ENCODE measurements at places on chromosomes 13 and 19.

GRCh38 chr13:33868343-33868994 lies 50.5 kb downstream of the RFC3 start:
- DNase-seq = no peak

- DNase-seq = no peak
Observed at GRCh38 chr19:12872255-12872654, 9.0 kb downstream of the DNASE2 start.

- DNase-seq = no peak
Observed at GRCh38 chr19:54431255-54431838, 16.1 kb downstream of the TTYH1 start.

- peak; percentile 23 for DNase-seq
Observed at GRCh38 chr19:16232127-16232526, 34.4 kb downstream of the AP1M1 start.

DNA sequence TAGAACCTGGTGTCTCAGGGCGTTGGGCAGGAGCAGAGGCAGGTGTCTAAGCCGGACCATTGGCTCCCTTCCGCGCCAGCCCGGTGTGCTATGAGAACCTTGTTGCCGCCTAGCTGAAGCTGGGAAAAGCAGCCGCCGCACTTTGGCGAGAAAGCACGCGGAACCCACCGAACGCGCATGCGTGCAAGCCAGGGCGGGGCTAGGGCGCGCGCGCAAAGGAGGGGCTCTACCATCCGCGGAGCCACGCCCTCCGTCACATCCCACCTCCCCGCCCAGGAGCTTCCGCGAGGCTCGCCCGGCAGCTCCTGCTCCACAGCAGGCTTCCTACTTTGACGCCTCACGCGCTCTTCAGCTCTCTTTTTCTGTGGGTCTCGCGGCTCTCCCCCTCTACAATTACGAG lies 51.3 kb downstream of the WDR87 start:
- peak; percentile 36 for DNase-seq

- no peak for DNase-seq
Observed at GRCh38 chr13:101545521-101545920, 93.0 kb downstream of the ITGBL1 start.

DNA sequence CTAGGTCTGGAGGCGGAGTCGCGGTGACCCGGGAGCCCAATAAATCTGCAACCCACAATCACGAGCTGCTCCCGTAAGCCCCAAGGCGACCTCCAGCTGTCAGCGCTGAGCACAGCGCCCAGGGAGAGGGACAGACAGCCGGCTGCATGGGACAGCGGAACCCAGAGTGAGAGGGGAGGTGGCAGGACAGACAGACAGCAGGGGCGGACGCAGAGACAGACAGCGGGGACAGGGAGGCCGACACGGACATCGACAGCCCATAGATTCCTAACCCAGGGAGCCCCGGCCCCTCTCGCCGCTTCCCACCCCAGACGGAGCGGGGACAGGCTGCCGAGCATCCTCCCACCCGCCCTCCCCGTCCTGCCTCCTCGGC lies at the start of gene SLC5A5:
SLC5A5 (plus strand) TSS at position 68 of the 373 bp plus-strand sequence. CDS start 375 bp downstream, outside the sequence.
- DNase-seq = peak; percentile 60

- no peak for DNase-seq
Observed at GRCh38 chr13:96200810-96201209, 110.9 kb downstream of the HS6ST3 start.

DNA sequence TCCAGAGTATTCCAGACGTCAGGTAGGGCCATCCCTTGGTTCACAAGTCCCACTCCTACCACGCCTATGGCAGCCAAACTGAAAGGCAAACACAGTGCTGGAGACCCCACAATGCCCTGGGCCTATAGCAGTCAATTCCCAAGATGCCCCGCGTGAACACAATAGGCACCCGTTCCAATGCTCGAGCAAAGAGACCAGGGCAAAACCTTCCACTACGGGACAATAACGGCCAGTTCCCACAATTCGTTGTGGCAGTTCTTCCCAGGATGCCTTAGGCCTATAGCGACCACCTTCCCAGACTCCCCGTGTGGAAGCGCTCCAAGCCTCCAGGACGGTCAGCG lies 538 bp downstream of the ZNF428 start:
- DNase-seq = no peak

- DNase-seq = no peak
Observed at GRCh38 chr13:26052337-26052736, 521 bp upstream of the SHISA2 start.

DNA sequence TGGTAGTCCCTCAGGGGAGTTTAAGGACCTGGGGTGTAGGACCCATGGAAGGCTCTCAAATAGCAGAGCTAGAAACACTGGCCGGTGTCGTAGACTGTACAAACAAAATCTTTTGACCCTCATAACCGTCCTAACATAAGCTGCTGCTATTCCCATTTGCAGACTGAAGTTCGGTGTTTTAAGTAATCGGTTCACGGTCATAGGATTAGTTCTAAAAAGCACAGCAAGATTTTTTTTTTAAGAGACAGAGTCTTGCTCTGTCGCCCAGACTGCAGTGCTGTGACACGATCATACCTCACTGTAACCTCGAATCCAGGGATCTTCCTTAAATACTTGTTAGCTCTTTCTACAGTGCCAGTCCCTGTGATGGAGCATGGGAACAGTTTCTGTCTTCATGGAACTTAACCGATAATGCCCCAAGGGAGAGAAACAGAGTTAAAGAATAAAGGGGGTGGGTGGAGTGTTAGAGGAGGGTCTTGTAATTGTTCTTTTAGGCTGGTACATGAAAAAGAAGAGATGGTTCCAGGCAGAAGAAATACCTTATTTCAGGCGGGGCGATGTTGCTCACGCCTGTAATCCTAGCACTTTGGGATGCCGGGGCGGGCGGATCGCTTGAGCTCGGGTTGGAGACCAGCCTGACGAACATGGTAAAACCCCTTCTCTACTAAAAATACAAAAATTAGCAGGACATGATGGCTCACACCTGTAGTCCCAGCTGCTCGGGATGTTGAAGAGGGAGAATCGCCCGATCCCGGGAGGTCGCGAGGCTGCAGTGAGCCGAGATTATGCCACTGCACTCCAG lies 475 bp upstream of the ZC3H4 start:
- DNase-seq = no peak

DNA sequence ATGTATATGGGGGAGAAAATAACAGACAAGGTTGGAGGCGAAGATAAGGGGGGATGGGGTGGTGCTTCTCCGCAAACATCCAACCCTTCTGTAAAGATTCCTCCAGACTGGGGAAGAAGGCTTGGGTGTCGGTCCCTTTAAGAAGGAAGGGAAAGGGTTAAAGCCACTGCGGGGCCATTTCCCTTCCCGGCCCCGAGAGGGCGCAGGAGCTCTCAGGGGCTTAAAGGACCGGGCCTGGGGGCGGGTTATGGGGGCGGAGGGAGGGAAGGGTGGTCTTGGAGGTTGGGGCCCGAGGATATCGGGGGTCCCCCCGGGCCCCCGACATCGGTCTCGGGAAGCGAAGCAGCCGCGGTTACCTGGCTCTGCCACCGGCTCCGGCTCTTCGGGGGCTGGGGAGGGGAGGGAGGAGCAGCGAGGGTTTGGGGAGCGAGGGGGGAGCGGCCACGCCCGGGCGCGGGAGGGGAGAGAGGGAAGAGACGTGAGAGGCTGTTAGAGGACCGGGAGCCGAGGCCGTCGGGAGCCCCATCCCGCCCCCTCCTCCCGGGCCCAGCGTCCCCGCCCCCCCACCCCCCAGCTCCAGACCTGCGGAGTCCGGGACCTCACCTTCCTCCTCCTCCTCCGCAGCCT lies 2.8 kb downstream of the TNNT1 start:
- no peak for DNase-seq

DNA sequence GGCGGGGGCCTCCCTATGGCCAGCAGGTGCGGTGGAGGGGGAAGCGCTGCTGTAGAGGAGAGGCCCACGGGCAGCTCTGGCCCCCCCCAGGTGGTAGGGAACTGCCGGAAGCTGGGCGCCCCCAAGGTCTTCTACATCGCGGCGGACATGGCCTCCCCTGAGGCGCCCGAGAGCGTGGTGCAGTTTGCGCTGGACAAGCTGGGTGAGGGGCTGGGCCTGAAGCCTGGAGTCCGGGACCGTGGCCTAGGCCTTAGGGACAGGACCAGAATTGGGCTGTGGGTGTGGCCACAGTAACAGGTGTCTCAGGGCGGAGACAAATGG lies 3.8 kb upstream of the RPL36 start:
- DNase-seq = no peak
